ENCODE measurements at places on chromosomes 1 and 21.

DNA sequence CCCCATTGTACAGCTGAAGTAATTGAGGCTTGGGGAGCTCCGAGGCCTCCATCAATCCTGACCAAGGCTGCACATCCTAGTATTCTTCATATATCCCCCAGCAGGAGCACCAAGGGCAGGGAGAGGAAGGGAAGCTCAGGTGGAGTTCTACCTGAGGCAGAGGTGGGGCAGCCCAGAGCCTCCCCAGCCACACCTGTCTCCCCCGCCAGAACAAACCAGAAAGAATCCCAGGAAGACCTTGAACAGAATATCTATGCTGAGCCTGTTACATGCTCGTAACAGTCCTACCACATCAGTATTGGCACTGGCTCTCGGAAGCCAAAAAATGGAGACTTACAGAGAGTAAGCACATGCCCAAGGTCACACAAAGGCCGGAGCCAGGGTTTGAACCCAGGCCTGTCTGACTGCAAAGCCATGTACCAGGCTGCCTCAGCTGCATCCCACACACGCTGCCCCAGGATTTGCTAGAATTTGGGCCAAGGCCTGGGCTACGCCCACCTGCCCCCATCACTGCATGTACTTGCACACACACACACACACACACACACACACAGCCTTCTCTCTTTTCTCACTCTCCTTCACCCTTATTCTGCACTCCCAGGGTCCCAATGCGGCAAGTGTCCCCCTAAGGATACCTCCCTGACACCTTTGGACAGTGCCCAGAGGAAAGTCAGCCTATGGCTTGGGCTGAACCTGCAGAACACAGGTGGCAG lies 4.5 kb downstream of the E2F2 start:
- DNase-seq, result no peak

- DNase-seq, result no peak
Observed at GRCh38 chr1:160402001-160402795, 1.8 kb downstream of the VANGL2 start.

DNA sequence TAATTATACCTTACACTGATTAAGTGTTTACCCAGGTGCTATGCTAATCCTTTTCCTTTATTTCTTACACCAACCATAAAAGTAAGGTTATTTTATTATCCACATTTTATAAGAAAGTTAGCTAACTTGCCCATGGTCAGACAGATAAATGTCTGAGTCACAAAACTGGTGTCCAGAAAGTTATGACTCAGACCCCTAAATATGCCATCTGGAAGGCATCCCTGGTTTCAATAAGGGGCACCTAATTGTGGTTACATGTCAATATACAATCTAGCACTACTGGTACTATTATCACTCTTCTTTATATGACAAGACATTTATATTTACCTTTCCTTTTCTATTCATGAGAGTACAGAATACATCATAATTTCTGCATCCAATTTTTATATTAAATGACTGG lies 496.5 kb upstream of the ADGRL2 start:
- no peak for DNase-seq

GRCh38 chr1:145979746-145980456 lies 15.4 kb downstream of the POLR3GL start:
- no peak for DNase-seq

DNA sequence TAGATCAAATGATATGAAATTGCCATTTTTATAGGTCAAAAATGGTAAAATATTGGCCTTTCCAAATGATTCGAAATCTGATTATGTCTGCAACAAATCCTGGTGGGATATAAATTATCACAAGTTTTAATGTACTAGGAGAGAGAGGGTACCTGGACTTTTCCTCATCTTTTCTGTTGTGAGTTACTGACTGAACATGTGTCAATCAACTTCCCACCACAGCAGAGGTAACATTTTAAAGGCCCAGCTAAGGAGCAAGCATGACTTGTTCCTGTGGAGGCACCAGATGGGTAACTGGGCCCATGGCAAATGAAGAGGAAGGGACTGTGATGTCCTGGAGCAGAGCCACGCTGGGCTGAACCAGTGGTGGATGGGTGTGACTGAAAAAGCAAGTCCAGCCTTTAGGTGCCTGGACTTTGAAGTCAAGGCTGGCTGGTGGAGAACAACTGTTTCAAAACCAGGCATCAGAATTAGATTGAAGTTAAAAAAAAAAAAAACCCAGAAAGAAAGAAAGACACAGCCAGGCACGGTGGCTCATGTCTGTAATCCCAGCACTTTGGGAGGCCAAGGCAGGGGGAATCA lies 6.6 kb downstream of the MR1 start:
- DNase-seq, result no peak

DNA sequence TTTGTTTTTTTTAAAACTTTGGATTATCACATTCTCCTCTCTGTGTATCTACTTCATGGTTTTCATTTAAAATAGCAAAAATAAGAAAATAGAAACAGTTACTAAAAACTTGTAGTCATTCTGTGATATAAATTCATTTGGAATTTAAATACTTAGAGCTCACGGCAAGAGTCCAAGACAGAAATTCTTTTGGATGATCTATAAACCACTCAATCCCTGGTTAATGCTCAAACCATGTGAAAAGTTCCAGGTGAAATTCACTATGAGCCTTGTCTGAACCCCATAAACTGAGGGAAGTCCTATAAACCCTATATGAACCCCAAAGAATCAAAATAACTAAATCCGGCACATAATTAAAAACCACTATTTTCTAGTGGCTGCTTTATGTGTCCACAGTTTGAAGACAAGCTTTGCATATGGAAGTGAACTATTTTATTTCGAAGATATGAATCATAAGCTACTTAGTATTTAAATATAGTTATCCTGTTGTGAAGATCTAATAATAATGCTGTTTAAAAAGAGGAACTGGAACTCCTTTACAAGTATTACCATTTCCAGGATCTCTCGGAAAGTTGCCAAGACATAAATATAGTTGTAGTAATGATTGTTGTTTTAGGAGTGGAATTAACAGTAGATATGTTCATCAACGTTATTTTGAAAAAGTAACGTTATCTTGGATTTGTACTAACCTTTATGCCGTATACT lies 163.5 kb downstream of the NFIA start:
- no peak for DNase-seq

GRCh38 chr1:197843401-197843800 lies 59.0 kb upstream of the C1orf53 start:
- DNase-seq, result no peak

DNA sequence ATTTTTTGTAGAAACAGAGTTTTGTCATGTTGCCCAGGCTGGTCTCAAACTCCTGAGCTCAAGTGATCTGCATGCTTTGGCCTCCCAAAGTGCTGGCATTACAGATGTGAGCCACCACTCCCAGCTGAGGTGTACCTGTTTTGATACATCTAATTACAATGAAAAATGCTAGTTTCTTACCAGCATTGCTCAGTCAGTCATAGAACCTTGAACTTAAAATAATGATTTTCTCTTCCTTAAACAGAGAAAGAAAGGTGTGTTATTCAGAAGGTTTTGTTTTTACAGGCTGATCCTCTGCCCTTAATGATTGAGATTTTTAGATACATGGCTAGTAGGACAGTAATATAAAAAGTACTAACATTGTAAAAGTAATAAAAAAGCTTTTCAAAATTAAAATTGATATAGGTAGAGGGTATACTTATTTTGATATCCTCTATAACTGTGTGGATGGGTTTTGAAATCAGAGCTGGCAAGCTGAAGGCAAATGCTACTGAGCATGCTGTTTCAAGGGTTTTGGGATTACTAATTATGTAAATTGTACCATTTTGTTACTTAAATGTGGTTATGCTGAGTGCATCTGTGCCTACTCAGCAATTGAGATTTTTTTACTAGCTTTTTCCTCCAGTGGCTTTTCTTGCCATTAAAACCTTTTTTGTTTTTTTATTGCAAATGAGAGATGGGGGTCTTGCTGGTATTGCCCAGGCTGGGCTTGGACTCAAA lies 16.1 kb downstream of the PRRC2C start:
- DNase-seq, result no peak

GRCh38 chr1:16458831-16459230 lies 18.3 kb downstream of the NECAP2 start:
- no peak for DNase-seq

DNA sequence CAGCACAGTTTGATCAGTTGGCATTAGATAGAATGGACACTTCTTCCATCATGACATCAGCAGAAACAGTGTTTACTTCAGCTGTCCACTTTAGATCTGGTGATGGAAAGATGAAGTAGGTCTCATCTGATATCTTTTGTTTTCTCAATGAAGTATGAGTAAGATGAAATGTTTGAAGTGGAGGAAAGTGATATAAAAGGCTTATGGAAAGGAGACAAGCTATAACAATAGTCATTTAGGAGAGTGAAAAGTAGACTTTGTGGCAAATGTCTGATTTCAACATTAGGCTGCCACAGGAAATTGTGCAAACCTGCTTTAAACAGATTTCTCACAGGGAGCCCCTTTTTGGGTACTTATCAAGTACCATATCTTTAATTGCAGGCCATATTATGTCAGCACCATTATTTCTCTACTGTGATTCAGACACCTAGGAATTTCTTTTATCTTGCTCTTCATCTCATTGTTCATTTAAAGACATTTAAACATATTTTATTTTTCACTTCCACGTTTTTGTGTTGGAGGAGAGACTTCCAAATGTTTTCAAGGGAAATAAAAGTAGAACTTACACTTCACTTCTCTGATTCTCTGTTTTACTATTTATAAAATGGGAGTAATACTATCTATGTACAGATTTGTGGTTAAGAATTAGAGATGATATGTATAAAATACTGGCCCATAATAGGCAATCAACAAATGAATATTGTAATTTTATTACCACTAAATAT lies 18.1 kb downstream of the PDC start:
- no peak for DNase-seq

DNA sequence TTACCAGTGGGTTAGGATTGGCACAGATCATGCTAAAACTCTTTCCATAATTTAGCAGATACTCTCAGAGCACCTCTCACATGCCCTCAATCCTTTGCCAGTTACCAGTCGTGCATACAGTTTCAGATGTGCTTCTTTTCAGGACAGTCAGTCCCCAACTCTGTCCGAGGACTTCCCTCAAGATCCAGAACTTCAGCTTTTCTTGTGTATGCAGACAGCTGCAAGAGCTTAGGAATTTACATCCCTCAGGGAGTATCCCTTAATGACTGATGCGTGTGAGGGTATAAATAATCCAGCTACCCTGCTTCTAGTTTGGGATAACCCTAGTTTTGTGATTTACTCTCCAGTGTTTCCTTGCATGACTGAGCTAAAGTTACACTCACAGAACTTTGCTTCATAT lies 393.0 kb upstream of the PLXNA2 start:
- DNase-seq, result no peak

- no peak for DNase-seq
Observed at GRCh38 chr1:229196404-229197264, 74.3 kb upstream of the RAB4A start.

DNA sequence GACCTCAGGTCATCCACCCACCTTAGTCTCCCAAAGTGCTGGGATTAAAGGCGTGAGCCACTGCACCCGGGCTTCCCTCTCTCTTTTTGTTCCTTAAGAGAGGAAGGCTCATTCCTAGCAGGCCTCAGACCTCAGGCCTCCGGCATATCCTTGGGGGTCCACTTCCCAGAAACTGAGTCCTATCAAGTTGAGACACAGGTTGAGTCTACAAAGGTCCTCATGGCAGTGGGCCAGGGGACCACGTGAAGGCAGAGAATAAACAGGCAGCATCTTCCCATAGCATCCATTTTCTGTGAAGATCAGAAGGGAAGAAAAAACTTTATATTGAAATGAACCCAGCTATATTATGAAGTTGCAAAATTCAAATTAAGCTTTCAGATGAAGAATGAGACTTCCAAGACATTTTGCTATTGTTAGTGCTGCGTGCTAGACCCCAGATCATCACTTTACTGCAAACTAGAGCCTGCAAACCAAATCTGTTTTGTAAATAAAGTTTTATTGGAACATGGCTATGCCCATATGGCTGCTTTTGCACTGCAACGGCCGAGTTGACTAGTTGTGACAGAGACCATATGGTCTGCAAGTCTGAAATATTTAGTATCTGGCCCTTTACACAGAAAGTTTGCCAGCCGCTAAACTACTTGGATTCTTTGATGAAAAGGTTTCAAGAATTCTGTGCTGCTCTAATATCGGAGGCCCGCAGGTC lies 3.5 kb upstream of the CELA2A start:
- no peak for DNase-seq
